ENCODE measurements at places on chromosomes 4 and X.

DNA sequence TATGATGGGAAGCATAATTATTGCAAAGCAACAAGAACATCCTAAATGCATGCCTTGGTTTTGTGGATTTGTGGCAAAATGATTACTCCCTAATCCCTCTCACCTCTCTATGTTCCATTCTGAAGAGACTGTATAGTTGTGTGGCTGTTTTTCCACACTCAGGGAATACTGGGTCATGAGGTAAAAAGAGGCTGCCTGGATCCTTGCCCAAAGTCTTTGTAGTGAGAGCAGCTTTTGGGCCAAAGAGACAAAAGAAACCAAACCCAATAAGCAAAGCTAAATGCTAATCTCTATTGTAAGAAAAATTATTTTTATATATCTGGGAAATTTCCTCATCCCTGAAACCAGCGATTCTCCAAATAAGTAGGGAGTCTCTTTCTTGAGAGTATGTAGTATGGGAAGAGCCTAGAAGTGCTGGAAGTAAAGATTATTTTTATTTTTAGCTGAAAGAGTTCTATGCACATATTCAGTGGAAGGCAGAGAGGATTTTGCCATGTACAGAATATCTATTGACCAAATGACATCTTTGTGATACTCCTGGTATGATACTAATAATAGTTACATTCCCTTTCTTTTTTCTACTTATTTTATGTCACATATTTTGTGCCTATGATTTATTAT, 24.9 kb upstream of the SULT1B1 start:
- DNase-seq: no peak

DNA sequence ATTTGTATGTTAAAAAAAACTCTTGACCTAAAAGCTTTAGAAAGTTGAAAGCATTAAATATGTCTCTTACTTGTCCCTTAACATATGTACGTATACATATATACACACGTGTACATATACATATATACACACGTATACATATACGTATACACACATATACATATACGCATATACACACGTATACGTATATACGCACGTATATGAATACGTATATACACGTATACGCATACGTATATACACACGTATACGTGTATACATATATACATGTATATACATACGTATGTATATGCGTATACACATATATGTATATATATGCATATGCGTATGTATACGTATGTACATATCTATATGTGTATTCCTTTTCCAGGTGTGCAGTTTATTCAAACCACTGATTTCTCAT, 3.8 kb downstream of the KDM6A start:
- no peak for DNase-seq

GRCh38 chrX:65894133-65894532, 145.7 kb downstream of the VSIG4 start:
- DNase-seq: no peak

GRCh38 chr4:123291329-123291728, 105.3 kb upstream of the SPRY1 start:
- no peak for DNase-seq

- peak; percentile 95 for DNase-seq
These were observed 13.4 kb upstream of the STK32B start for GRCh38 chr4:5037553-5038551.

DNA sequence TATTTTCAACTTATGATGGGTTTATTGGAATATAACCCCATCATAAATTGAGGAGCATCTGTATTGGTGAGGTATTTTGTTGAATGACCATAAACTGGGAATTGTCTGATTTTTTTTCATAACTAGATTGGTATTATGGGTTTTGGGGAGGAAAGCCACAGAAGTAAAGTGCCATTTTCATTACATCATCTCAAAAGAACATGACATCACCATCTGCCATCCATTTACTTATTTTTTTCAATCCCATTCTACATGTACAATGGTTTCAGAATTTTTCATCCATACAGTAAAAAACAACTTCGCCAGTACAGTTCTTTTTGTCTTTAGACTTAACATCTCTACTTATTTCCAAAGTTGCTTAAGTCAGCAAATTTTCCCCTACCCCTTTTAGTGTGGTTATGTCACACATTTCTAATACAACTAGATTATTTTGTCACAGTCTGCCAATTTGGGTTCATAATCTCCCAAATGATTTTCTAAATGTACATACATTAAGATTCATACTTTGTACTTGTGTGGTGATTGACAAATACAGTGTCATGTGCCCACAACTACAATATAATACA, 459.4 kb downstream of the IDS start:
- no peak for DNase-seq

GRCh38 chr4:13903901-13904300, 276.4 kb upstream of the BOD1L1 start:
- no peak for DNase-seq

DNA sequence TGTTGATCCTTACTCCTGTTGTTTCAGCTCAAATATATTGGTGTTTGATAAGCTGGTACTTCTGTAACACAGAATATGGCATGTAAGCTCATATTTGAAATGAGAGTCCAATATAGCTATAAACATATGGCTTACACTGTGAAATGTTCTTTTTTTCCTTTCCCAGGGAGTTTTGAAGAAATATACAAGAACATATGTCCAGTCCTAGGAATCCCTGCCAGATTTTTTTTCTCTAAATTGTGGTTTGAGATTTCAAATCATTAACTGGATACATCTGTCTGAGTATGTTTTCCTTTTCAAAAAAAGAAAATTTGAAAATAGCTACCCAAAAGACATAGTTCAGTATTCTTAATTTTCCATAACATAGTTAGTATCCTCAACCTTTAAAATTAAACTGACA, 60.2 kb downstream of the HMGB2 start:
- DNase-seq: no peak

DNA sequence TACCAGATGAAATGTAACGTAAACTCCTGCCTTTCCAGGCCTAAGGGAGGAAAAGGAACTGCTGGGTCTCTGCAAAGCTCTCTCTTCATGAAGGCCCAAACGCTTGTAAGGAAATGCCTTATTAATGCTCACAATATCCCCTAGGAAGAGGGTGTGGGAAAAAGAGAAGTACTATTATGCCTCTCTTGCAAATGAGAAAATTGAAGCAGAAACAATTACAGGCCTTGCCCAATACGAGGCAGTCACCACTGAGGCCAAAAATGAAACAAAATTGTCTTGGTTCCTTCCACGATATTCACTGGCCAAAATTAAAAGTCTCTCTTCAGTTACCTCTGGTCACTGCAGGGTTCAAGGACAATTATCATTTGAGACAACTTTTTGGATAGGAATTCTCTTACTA, 3.2 kb downstream of the SCARB2 start:
- no peak for DNase-seq

DNA sequence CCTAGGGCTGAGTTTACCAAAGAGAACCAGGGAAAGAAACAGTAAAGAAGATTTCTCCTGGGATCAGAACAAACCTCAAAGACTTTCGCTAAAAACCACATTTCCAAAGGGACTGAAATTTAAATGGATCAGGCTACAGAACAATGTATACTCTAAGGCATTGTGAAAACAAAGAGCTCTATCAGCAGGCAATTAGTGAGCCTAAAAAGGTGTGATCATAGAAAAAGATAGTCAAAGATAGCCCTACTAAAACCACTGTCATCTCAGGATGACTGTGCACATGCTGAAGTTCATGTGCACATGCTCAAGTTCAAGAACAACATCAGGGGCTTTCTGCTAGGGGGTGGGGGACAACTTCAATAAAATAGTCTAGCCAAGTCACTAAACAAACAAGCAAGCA, 12.9 kb upstream of the SMIM10L2A start:
- DNase-seq: no peak

DNA sequence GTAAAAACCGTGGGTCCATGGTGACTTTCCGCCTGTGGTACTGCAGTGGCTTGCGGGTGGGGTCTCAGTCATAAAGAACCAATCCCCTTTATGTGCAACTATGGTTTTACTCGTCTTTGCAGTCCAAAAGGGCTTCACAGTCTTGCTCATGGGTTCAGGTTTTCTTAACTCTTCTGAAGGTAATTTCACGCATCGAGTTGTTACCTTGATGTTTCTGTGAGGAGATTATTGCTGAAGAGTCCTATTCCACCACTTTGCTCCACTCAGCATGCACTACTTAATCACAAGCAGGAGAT, 41.5 kb downstream of the F8 start:
- DNase-seq: no peak

GRCh38 chr4:74181219-74181618, 23.3 kb downstream of the MTHFD2L start:
- DNase-seq: no peak
